ENCODE measurements at places on chromosomes 5 and 9.

- no peak for DNase-seq
Measured at GRCh38 chr9:91623004-91623403, 199.4 kb upstream of the NFIL3 start.

DNA sequence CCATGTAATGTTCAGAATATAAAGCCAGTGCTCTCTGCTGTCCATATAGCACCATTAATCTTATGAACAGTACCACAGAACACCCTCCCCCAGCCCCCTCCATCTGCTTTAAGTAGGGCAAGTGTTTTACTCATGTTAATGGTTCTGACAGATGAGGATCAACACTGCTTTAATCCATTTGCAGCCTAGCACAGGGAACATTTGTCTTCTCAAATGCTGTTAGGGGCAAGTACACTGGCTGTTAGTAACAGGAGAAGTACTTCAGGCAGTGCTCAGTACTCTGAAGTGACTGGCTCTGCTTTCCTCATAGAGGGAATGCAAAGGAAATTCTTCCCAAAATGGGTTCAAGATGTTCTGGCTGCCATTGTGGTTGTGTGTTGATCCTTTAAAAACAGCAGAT, 202.6 kb downstream of the DCP2 start:
- no peak for DNase-seq

GRCh38 chr9:34590381-34591247, 1.1 kb upstream of the CNTFR start:
- DNase-seq: peak; percentile 22

GRCh38 chr5:14118551-14119320, 24.4 kb upstream of the TRIO start:
- DNase-seq: no peak

GRCh38 chr9:4386819-4387218, 87.0 kb upstream of the GLIS3 start:
- DNase-seq: no peak

DNA sequence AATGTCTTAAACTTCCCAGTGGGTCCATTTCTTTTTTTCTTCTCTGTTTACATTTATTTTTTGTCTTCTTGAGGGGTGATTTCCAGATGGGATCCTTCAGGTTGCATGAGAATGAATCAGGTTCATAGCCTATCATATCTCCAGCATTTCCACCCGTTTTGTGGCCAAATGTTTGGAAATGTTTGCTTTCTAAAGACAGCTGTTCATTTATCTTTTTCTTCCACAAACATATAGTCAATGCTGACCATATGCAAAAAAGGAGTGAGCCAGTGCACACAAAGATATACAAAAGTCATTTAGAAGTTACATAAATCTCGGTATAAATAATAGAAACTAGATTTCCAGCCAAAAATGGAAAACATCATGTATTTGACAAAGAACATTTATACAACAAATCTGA, 71.6 kb upstream of the STC2 start:
- DNase-seq: no peak

GRCh38 chr5:174204535-174205313, 159.2 kb downstream of the NSG2 start:
- no peak for DNase-seq

GRCh38 chr9:113738496-113738892, 137.6 kb upstream of the ZNF618 start:
- no peak for DNase-seq

DNA sequence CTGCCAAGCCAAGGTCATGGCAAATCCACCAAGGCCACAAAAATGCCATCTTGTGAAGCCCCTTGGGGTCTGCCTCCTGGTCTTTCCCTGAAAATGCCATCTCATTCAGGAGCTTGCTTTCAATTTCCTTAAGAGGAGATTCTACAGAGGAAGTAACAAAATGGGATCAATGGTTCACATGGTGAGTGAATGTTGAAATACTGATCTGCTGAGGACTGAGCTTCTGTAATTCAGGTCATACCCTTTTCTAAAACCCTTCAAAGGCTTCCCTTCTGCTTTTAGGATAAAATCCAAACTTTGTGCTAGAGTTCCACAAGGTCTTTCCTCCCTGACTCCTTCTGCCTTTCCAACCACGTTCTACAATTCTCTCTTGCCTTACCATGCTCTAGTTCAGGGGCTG, 24.7 kb upstream of the NR3C1 start:
- no peak for DNase-seq

DNA sequence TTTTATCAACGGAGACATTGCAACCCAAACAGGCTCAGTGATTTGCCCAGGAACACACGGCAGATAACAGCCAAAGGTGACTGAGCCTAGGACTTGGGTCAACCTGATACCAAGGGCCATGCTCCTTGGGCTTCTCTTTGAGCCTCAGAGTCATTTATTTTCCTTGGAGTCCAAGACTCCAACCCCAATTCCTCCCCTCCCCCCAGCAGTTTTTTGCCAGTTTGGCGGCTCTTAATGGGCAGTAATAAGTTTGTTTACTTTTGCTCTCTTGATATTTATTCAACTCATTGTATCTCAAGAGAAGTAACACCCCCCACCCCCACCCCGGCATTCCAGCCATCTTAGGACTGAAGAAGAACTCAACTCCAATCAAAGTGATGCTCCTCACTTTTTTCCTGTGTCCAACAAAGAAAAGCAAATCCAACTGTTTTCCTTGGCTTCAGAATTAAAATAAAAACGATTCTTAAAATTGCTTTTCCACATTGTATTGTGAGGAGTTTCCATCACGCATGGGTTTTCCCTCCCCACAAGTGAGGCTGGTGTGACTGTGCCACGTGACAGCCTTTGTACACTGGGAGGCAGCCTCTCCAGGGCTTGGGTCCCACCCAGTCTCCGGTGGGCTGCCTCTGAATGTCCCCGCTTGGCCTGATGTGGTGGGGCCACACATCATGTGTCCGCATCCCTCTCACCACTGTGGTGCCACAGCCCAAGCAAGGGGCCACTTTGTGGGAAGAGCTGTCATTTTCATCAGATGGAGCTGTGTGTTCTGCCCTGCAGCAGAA, 9.1 kb downstream of the ANGPTL2 start:
- no peak for DNase-seq

- DNase-seq: no peak
Measured at GRCh38 chr9:112403614-112404201, 23.8 kb downstream of the HSDL2 start.

DNA sequence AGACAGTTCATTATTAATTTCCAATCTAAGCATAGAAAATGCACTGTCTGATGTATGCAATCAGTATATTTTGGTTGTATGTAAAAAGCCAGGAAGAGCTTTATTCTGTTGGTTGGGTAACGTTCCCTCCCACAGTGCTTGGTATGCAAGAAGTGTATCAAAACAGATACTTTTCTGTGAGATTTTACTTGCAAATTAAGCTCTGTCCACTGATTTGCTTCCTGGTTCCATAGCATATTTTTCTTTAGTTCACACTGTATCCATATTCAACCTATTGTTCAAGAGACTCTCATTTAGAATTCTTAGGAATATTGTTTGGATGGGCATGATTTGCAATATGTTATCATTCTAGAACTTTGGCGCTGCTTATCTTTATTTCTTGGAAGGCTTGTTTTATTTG, 47.4 kb downstream of the RNF180 start:
- no peak for DNase-seq

DNA sequence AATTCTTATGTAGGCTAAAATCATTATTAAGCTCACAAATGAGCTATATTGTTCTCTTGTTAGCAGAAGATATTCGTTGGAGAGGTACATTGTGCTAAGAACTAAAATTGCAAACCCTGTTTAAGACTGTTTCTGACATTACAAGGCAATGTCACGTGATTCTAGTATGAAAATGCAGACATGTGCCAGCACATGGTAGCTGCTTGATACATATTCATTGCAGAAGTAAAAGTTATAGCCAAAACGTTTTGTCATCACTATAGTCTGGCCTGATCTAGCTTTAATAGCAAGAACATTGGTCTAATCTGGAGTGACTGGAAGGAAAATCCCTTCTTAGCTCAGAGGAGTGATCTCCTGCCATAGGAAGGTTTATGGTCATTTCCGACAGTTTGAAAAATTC, 144.7 kb downstream of the CFAP90 start:
- DNase-seq: no peak

- peak; percentile 13 for DNase-seq
Measured at GRCh38 chr5:138752341-138752950, 779 bp upstream of the CTNNA1 start.
